Glutamatergic neuron (in vitro differentiated cells): ENCODE measurements at places on chromosomes 16 and 17.
A peak's percentile ranks its signal among the peaks of the same experiment; 100 is the strongest.

DNA sequence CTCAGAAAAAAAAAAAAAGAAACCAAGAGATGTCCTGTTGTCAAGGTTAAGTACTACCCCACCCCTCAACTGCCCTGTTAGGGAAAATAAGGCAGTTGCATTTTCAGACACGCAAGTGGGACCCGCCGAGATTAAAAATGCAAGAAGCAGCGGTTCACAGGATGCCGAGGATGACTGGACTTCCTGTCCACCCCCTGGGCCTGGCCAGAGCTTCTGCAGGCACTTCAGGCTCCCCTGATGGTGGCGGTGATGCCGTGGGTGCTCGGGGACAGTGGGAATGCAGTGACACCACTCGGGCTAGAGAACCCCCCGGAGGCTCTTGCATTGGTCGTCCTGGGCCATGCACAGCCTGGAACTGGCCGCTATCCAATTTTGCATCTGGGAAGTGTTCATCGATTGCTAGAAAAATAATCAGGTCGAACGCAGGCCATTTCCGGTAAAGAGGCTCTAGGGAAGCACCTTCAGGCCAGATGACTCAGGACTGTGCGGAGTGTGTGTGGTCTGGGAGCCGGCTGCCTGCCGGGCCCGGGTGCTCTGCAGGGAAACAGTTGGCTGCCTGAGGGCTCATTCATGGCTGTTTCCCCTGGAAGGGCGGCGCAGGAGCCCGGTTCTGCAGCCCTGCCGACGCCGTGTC lies 13.4 kb upstream of the CRISPLD2 start:
- peak; percentile 35 for DNase-seq

GRCh38 chr17:14621826-14622614 lies 321.1 kb downstream of the HS3ST3B1 start:
- no peak for DNase-seq

GRCh38 chr17:20022701-20023100 lies 13.5 kb downstream of the SPECC1 start:
- DNase-seq = no peak

DNA sequence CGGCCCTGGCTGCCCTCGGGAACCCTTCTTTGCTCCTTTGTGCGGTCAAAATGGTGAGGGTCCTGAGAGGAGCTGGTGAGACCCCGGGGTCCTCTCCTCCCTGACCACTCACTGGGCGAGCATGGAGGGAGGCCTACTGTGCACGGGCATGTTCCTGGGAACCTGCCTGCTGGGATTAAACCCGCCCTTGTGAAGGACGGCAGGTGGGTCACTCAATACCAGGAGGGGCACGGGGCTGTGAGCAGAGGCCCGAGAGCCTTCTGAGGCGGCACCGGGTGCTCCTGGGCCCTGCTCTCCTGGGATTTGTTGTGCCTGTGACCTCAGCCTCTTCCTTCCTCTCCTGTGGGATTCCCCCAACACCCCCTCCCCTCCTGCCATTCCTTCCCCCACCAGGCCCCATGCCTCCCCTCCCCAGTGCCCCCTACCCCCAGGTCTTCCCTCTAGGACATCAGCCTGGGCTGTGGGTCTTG lies 19.7 kb downstream of the METRNL start:
- DNase-seq = no peak

GRCh38 chr16:9415545-9415944 lies 324.1 kb downstream of the HAPSTR1 start:
- DNase-seq = no peak

GRCh38 chr17:44363613-44364159 lies at the start of gene FAM171A2:
TSS of gene FAM171A2 (minus strand) at chr17:44363853. CDS start at chr17:44363714, 139 bp downstream.
- DNase-seq = peak; percentile 86

DNA sequence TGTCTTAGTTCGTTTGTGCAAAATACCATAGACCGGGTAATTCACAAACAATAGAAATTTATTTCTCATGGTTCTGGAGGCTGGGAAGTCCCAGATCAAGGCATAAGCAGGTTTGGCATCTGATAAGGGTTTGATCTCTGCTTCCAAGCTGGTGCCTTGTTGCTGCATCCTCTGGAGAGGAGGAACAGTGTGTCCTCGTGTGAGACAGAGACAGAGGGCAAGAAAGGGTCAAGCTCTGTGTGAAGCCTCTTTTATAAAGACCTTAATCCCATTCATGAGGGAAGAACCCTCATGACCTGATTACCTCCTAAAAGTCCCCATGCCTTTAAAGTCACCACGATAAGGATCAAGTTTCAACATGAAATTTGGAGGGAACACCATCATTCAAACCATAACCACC lies 55.8 kb upstream of the TANC2 start:
- no peak for DNase-seq

GRCh38 chr16:11356573-11357331 lies 11.5 kb downstream of the RMI2 start:
- peak; percentile 75 for DNase-seq

- no peak for DNase-seq
Observed at GRCh38 chr17:71900621-71901229, 220.1 kb upstream of the SOX9 start.

- no peak for DNase-seq
Observed at GRCh38 chr16:56513972-56514371, 5.9 kb downstream of the BBS2 start.

GRCh38 chr17:80868022-80868609 lies 123.5 kb upstream of the CHMP6 start:
- DNase-seq = no peak

GRCh38 chr17:8333281-8333680 lies 6.4 kb upstream of the ODF4 start:
- DNase-seq = no peak

GRCh38 chr17:15261802-15262290 lies 3.3 kb downstream of the PMP22 start:
- no peak for DNase-seq

- DNase-seq = no peak
Observed at GRCh38 chr17:10789694-10790271, 14.1 kb downstream of the TMEM238L start.

DNA sequence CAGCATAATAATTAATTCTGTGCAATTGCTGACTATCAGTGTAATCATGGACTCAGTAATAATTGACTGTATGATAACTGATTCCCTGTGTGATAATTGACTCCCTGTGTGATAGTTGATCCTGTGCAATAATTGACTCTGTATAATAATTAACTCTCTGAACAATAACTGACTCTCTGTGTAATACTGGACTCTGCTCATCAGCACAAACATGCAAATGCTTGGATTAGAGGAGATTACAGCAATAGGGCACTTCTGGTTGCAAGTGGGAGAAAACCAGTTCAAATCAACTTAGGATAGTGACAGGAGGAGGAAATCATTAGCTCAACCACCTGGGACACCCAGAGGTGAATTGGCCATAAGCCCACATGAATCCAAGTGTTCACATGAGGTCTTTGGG lies 582.1 kb downstream of the RBFOX1 start:
- no peak for DNase-seq

DNA sequence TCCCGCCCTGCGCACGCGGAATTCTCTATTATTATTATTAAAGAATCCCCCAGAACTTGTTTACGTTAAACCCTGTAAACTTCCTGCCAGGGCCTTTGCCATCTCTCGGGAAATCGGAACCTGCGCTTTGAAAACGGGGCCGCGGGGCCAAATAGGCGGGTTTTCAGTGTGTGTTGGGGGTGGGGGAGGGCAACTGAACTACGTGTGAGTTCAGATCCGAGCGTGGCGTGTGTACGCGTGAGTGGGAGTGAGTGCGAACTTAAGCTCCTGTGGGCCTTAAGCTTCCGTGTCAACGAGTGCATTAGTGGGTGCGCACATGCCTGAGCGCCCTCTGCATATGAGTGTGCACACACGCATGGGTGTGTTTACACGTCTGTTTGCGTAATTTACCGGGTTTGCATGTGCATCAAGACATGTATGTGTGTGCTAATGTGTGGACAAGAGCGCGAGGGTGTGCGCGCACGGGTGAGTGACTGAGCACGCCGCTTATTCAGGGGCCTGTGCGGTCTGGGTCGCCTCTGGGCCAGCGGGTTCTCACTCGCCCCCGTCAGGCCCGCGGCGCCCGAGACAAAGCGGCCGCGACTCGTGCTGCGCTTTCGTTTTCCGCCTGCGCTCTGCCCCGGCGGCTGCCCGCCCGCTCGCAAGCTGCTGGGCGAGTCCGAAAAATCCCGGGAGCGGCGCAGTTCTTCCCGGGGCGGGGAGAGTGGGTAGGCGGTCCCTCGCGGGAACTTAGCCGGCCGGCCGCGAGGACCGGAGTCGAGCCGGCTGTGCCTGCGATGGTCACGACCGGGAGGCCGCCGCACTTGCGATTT lies 1.2 kb upstream of the FOXF1 start:
- DNase-seq = peak; percentile 49

DNA sequence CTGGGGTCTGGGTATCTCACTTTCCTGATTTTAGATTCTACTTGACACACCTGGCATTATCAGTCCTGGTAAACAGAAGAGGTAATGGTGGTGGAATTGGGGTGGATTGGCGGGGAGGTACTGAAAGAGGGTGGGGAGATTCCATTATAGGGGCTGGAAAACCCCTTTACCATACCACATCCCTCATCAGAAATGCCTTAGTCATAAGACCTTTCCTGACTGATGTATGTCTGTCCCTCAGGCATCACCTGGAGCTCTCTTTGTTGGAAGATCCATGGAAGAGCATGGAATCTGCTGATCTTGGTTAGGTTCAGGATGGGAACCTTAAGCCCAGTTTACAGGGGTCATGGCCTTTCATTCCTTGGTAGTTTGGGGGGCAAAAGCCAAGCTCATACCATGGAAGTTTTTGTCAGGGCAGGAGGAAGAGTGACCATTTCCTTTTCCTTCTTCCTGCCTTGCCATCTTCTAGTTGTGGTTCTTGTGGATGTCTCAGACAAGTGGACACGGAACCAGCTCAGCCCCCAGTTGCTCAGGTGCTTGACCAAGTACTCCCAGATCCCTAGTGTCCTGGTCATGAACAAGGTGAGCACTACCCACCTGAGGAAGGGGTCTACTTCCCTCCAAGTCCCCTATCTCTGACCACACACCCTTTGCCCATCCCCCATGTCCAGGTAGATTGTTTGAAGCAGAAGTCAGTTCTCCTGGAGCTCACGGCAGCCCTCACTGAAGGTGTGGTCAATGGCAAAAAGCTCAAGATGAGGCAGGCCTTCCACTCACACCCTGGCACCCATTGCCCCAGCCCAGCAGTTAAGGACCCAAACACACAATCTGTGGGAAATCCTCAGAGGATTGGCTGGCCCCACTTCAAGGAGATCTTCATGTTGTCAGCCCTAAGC lies 3.3 kb downstream of the ERAL1 start:
- DNase-seq = no peak

DNA sequence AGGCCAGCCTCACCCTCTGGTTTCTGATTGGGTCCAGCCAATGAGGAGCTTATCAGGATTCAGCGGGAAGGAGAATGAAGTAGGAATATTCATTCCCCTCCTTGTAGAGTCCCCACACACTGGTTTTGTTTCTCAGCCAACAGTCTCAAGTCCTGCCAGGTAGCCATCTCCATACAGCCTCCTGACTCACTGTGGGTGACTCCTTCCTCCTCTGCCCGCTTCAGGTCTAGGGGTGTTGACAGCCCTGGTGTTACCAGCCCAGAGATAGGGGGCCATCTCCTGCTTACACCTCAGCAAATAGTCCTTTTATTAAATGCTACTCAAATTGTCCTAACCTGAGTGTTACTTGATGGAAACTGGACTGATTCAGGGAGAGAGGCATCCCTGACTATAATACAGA lies 4.0 kb upstream of the MFAP4 start:
- DNase-seq = no peak

DNA sequence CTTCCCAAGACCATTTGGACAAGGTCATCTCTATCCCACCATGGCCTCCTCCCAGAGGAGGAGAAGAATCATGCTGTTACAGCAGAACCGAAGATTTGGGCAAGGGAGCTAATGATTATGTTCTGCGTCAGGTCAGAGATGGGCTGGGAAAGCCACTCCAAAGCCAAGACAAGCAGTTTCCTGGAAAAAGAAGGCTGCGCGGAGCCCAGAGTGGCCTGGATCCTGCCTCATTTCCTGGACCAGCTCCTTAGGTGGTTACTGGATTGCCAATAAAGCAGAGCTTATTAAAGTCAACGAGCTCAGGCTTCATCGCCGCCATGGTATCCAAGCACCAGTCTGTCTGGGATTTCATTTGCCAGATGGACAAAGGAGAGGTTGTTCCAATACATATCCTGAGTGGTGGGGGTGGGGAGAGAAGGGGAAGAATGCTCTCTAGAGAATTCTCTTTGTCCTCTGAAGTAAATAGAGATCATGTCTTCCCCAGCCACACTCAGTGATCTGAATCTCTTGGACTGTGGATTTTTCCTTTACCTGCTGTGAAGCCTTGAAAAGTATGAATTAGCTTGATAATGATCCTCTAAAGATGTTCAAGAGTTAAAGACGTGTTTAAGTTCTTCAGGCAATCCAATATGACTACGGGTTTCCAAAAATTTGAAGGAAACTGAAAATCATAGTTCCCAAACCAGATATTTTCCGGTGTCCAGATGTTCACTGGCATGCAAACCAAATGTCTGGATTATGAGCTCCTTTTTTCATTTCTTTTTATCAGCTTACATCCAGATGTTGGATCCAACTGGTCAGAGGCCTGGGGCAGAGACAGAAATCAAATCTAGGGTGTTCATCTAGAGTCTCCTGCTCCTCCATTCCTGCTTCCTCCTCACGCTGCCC lies 17.7 kb downstream of the PRAC1 start:
- no peak for DNase-seq

DNA sequence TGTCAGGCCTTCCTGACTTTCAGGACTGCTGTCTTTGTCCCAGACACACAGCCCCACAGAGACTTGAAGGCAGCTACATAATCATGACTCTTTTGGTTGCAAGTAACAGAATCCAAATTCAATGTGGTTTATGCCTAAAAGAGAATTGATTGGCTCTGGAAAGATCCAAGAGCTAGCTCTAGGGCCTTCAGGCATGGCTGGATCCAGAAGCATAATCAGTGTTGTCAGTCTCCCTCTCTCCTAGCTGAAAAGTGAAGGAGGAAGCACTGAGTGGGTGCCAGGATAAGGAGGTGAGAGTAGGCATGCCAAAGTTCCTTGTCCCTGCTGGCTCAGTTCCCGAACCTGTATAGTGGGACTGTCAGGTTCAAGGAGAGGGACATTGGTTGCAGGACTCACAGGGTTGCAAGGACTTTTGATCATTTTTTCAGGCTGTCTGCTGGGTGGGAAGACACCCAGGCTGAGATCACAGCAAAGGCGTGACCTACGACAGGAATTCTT lies 25.5 kb downstream of the SNX20 start:
- no peak for DNase-seq

DNA sequence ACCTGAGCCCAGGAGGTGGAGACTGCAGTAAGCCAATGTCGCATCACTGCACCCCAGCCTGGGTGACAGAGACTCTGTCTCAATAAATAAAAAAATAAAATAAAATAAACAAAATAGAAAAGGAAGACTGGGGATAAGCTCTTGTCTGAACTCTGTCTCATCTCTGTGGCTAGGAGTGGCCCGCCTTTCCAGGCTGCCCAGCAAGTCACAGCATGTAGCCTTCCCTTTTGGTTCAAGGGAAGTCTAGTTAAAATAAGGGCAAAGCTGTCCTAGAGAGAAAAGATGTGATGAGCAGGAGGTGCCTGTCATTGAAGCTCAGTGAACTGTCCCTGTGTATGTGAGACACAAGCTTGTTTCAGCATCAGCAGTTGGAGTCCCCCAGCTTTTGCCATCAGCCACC lies 2.7 kb upstream of the GFAP start:
- no peak for DNase-seq

DNA sequence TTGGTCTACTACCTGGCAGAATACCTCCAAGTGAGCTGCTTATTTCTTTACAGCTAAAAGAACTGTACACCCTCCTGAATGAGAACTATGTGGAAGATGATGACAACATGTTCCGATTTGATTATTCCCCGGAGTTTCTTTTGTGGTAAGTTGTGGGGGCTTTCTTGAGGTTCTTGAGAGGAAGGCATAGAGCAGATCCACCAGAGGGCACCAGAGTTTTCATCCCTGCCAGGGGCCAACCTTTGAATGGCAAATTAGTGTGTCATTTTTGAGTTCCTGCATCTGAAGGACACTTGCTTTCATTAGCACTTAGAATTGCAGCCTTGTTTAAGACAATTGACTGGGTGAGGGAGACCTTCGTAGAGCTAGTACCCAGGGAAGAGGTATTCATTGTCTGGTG lies 35.0 kb downstream of the NMT1 start:
- DNase-seq = no peak
